Breast epithelium (tissue), 4 donors: ENCODE measurements at places on chromosomes 3 and 15. TPM values are rescaled to one million over a fixed set of nuclear protein-coding genes. Genes with fewer than 3 reads are reported as not detected.
A peak's percentile ranks its signal among the peaks of the same experiment; 100 is the strongest.

Gene MCF2L2
- total RNA-seq: 0.64 TPM

DNA sequence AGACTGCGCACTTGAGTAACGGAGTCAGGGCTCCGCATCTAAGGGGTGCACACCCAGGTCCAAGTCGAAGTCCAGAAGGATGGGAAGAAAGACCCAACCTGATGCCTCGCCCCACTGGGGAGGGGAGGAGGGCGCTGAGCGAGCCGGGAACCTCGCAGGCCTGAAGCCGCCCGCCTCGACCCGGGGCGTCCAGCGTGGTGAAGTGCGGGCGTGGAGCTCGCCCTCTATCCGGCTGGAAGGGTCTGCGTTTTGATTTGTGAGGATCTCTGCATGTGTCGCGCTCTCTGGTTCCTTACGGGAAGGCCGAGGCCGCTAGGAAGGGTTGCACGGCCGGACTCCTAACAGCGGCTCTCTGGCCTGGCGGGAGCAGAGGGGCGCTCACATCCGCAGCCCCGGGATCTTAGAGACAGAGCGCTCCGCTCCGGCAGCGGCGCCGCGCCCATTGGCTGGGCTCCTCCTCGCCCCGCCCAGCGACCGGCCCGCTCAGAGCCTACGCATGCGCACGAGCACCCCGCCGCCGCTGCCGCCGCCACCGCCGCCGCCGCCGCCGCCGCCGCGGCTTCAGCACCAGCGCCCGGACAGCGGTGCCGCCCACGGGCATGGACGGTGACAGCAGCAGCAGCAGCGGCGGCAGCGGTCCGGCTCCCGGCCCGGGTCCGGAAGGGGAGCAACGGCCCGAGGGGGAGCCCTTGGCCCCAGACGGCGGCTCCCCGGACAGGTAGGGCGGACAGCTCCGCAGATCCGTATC, at the start of gene DISP2:
Gene DISP2 (plus strand): TSS at position 497 of the 748 bp plus-strand sequence. CDS start 103 bp downstream, at position 600.
- DNase-seq: peak; percentile 76

Gene MNS1
- 2.5 TPM for total RNA-seq

DNA sequence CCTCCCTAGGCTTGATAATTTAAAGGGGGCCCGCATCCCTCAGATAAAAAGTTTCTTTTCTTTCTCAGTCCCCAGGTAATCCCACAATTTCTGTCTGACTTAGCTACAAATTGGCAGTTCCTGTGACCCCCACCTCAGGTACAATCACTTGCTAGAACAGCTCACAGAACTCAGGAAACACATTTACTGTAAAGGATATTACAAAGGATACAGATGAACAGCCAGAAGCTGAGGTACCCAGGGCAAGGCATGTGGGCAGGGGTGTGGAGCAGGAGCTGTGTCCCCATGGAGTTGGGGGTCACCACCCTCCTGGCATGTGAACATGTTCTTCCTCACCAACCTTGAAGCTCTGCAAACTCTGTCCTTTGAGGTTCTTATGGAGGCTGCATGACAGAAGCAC, 73.8 kb downstream of the CMTM8 start:
- DNase-seq: no peak

DNA sequence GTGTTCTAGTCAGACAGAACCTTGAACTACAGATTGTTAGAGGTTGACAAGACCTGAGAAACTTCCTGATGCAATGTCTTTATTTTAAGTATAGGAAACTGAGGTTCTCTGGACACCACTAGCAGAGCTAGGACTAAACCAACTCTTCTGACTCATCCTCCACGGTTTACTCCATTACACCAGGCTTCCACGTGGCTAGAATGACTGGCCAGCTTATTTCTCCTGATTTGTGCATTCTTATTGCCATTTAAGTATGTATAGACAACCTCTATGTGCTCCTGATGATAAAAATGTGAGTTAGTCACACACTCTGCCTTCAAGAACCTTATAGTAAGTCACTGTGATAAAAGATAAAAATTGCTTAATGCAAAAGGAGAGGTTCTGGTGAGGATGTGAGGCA, 182.7 kb downstream of the MEX3B start:
- DNase-seq: no peak

Gene RARB
- 20.1 TPM for total RNA-seq

Gene WDR93
- total RNA-seq: 0.98 TPM

DNA sequence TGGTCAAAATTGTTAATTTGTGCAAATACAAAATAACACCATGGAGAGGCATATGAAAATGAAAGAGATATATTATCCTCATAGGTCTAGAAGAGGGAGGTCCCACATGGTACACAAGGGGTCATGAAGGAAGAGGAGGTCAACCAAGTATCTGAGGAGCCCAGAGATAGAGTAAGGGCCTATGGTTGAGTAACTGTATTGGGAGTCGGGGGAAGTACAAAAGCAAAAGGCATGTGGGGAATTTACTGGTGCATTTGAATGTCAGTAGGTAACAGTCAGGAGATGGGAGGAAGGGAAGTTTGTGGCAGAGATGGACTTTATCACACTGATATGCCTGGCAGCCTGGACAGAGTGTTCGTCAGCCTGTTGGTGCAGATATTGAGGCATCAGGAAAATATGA, 1113.7 kb downstream of the OTOL1 start:
- no peak for DNase-seq

GRCh38 chr3:168545591-168545990, 449.9 kb upstream of the GOLIM4 start:
- DNase-seq: no peak

- no peak for DNase-seq
Measured at GRCh38 chr3:51930439-51930838, 11.3 kb downstream of the RRP9 start.

GRCh38 chr3:125057186-125057850, 1.5 kb upstream of the HEG1 start:
- DNase-seq: no peak

Gene GRM7
- total RNA-seq: 1.1 TPM

Gene SLC24A5
- total RNA-seq: not detected

DNA sequence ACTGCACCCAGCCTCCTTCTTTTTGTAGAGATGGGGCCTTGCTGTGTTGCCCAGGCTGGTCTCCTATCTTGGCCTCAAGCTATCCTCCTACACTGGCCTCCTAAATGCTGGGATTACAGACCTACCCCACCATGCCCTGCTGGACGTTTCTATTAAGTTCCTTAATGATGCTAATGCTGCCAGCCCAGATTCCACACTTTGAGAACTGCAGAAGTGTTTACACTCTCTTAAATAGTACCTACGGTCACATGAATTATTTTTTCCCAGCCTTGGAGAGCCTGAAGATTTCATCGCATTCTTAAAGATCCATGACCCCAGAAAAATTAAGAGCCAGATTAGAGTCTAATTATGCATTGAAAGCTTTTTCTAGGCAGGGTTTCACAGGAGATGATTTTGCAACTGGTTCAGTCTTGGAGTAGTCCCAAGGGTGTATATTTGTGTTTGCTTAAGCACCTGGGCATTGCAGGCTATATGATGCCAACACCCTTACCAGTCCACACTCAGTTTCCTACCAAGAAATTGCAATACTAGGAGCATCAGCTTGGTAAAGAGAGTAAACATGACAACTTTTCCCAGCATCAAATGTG, 36.6 kb downstream of the TM4SF4 start:
- DNase-seq: no peak

DNA sequence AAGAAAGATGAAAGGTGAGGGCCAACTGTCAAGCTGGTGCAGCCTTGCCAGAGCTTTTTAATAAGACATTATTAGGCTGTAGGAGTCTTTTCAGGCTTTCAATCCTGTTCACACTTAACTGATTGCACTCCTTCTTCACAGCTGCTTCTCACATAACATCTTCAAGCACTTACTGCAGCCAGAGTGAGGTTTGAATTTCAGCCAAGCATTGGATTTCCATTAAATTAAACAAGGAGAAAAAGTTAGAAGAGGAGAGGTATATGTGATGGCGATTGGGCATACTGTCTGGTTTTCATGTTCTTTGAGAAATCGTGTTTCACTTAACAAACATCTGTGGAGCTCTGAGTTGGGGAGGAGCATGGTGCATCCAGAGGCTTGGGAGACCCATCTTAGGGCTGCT, 392.8 kb upstream of the LRRC3B start:
- no peak for DNase-seq

Gene MYRIP
- 2.3 TPM for total RNA-seq

DNA sequence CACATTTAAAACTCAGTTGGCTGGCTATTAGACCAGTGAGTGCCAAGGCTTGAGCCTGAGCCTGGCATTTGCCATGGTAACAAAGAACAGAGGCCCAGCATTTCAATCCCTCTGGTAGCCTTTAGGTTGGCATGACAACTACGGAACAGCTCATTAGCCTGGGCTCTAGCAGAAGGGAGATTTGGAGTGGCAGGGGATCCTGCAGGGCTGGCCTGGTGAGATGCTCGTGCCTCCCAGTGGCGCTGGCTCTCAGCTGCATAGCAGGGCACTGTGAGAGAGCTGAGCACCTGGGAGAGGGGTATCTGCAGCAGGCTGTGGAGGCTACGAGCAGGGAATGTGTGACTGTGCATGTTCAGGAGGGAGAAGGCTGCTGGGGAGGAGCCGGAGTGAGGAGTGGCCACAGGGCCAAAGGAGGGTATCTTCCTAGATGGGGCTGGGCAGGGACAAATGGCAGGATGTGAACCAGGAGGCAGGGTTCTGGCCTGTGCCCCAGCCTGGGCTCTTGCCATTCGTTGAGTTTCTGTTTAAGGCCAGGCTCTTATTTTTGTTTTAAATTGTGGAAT, 5.6 kb upstream of the ABTB1 start:
- no peak for DNase-seq

DNA sequence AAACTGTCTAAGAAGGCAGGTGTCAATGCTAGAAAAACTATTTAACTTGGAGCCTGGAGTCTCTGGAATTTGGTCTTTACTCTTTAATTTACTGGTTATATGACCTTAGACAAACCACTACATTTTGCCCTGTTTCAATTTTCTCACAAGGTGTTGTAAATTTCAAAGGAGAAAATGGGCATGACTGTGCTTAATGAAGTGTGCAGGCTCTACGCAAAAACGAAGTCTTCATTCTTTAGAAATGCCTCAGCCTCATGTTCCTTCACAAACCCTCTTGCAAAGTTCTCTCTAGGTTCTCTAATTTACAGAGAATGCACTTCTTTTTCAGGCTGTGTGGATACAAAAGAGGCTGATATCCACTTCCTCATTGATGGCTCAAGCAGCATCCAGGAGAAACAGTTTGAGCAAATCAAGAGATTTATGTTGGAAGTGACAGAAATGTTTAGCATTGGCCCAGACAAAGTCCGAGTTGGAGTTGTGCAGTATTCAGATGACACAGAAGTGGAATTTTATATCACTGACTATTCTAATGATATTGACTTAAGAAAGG, 39.1 kb downstream of the COL6A5 start:
- no peak for DNase-seq

DNA sequence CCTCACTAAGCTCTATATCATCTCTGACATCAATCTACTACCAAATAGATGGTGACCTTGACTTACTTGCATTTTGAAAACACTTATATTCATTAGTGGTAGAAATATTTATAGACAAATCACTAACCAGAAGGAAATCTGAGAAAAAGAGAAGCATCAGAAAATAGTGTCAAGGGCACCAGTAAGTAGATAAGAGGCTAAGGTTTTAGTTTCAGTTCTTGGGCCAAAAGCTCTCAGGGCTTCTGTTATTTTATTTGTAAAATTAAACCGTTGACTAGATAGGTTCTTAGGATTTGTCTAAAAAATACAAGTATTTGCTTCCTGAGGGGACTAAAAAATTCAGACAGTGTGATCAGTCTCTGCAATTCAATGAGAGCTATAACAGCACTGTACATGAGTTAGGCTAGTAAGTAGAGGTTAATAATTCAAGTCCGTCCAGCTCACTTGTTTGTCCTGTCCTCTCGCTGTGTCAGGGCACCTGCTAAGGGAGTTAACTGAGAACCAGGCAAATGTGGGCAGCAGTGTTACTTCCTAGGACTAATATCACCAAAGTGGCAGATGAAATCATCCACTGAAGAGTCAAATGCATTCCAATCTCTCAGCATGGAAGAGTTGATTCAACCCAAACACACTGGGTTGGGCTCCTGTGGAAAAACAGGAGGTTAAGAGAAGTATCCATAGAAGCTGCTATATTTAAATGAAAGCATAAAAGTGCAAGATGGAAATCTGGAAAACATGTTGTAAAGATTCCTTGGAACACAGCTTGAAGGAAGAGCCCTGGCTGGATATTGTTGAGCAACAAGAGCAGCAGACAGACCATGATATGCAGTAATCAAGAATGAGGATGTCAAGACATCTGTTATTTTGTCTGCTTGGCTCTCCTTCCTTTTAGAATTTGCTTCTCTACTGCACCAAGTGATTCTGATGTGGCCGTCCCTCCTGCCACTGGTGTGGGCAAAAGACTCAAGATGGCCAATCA, 134.9 kb upstream of the ZBTB20 start:
- no peak for DNase-seq

GRCh38 chr3:71067977-71068654, 515.4 kb downstream of the FOXP1 start:
- DNase-seq: no peak

GRCh38 chr3:157406394-157406793, 30.3 kb upstream of the PTX3 start:
- DNase-seq: no peak
